Lung microvascular endothelial cell (primary cell): ENCODE measurements at places on chromosomes 4 and X. TPM values are rescaled to one million over a fixed set of nuclear protein-coding genes. Genes with fewer than 3 reads are reported as not detected.

Gene GRIA3
- not detected in 2 replicates for total RNA-seq

Gene NOX1
- total RNA-seq, result not detected in 2 replicates

Gene PPP1R2C
- total RNA-seq, result not detected in 2 replicates

Gene MUC7
- total RNA-seq, result not detected in 2 replicates

Gene VSIG1
- 0.20 and 0.65 TPM in 2 replicates for total RNA-seq

Gene MGARP
- 0.40 and 0.44 TPM in 2 replicates for total RNA-seq

Gene DACH2
- total RNA-seq, result not detected in 2 replicates

Gene SOX3
- not detected in 2 replicates for total RNA-seq

Gene H2BW2
- total RNA-seq, result not detected in 2 replicates

Gene GPM6B
- total RNA-seq, result 0.22 TPM in 1 of 2 replicates, not detected in the other

Gene BEX5
- not detected in 2 replicates for total RNA-seq

Gene NIPAL1
- total RNA-seq, result under 0.01 and 0.20 TPM in 2 replicates

Gene GYG2
- total RNA-seq, result 0.22 and 0.40 TPM in 2 replicates

Gene ARX
- not detected in 2 replicates for total RNA-seq

Gene GIMD1
- not detected in 2 replicates for total RNA-seq

Gene SPANXB1
- total RNA-seq, result not detected in 2 replicates

Gene DDX53
- not detected in 2 replicates for total RNA-seq

Gene FGF2
- 6.0 and 7.6 TPM in 2 replicates for total RNA-seq

Gene TKTL2
- total RNA-seq, result not detected in 2 replicates

Gene SSX2
- not detected in 2 replicates for total RNA-seq

Gene PLXNB3
- 2.4 and 4.4 TPM in 2 replicates for total RNA-seq

Gene PFKFB1
- total RNA-seq, result under 0.01 TPM in 1 of 2 replicates, not detected in the other

Gene MAOB
- total RNA-seq, result not detected in 2 replicates

Gene FRMPD4
- not detected in 2 replicates for total RNA-seq

Gene FANCB
- 1.8 and 2.4 TPM in 2 replicates for total RNA-seq

Gene PHOX2B
- total RNA-seq, result not detected in 2 replicates

Gene DAPP1
- not detected in 2 replicates for total RNA-seq

Gene ARHGAP6
- total RNA-seq, result under 0.01 and 0.22 TPM in 2 replicates

Gene KLF8
- total RNA-seq, result 0.20 and 0.22 TPM in 2 replicates

Gene TEC
- total RNA-seq, result 0.22 and 1.8 TPM in 2 replicates

Gene POU3F4
- not detected in 2 replicates for total RNA-seq

Gene ZRSR2
- total RNA-seq, result 2.0 and 2.2 TPM in 2 replicates

Gene TBC1D14
- total RNA-seq, result 15.0 and 19.8 TPM in 2 replicates

Gene L1CAM
- under 0.01 TPM in 2 replicates for total RNA-seq

Gene ZXDA
- total RNA-seq, result 6.1 and 11.1 TPM in 2 replicates

Gene AKAP14
- not detected in 2 replicates for total RNA-seq

Gene CENPE
- 1.8 and 10.2 TPM in 2 replicates for total RNA-seq

Gene LEF1
- total RNA-seq, result 0.20 TPM in 1 of 2 replicates, not detected in the other

Gene RBM46
- total RNA-seq, result 0.22 TPM in 1 of 2 replicates, not detected in the other

Gene TSPYL2
- total RNA-seq, result 5.4 and 7.7 TPM in 2 replicates

Gene MAGEE1
- total RNA-seq, result 0.44 and 0.60 TPM in 2 replicates
